COLO829 (cell line): ENCODE measurements at places on chromosomes 2 and 18.
A peak's percentile ranks its signal among the peaks of the same experiment; 100 is the strongest.

DNA sequence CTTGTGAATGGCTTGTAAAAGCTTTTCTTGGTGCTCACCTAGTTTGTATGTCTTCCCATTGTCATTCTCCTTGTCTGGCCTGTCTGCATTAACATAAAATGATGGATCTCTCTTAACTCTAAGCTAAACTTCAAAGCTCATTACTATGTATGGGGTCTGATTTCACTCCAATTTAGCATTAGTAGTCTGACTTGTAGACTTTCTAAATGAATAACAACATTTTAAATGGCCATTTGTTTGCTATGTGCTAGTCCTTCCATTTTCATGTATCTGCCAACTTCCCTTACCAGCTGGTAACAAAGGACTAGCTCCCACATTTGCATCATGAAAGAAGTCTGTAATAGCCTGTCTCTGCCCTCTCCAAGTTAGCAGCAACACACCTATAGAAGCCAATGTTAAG is 324.2 kb upstream of the RGPD4 start:
- no peak for DNase-seq

GRCh38 chr2:100470898-100471514 is 724 bp downstream of the NMS start:
- peak; percentile 45 for DNase-seq

DNA sequence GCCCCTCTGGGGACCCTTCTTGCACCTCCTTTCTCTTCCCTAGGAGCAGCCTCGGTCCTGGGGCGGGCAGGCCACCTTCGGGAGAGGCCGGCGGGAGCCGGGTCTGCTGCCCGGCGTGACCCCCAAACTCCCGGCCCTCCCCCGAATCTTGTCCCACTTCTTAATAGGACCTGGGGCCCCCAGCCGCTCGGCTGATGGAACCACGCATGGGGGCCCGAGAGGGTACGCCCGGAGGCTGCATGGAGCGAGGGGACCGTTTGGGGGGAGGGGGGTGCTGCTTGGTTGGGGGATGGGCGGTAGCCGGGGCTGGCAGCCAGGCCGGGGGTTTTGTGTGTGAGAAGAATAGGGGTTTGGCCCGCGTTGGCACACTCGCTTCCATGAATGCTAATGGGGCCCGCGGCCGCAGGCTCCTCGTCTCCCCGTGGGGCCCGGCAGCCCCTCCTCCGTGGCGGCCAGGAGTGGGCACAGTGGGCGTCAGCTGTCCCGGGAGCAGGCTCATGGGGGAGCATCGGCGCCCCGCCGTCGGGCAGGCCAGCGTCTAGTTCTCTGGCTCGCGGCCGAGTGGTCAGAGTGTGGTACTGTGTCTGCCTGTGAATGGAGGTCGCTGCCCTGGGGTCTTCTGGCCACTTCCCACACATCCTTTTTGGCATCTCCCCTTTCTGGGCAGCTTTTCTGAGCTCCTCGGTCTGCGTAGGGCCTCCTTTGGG is 1.0 kb downstream of the GAREM2 start:
- no peak for DNase-seq

- no peak for DNase-seq
Observed at GRCh38 chr2:101718993-101719571, 21.6 kb downstream of the MAP4K4 start.

- DNase-seq: no peak
Observed at GRCh38 chr2:15892151-15892880, 48.0 kb upstream of the MYCN start.

GRCh38 chr2:237208373-237209260 is 122.9 kb downstream of the COPS8 start:
- DNase-seq: no peak

DNA sequence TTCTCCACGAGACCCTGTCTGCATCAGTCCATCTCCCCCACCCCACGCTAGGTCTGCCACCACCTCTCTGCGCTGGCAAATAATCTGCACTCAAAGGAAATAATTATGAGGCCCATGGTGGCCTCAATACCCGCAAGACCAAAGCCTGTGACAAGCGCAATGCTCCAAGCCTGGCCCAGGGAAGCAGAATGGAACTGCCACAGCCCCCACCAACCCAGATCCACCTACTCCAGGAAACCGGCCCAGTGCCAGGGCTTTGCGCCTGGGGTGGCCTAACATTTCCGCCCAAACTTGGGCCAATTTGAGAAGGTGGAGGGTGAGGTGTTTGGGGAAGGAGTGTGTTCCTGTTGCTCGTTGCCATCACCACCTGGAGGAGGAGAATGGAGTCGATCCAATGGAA is 26.0 kb upstream of the ATOH8 start:
- DNase-seq: no peak

- DNase-seq: no peak
Observed at GRCh38 chr2:168766600-168766999, 35.8 kb upstream of the NOSTRIN start.

DNA sequence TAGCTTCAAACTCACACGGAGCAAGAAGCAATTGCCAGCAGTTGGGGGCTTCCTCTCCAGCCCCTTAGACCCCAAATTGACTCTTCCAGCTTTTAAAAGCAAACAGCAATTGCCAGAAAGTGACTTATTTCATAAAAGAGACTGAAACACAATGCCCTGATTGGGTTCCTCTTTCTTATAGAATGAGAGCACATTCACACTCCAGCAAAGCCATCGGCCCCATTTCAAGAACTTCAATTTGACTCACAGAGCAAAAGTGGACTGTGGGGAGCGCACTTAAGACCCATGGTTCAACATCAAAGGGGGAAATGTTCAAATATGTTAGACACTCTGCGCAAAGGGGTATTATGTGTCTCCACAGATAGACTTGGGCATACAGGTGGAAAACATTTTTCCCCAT is 484.7 kb downstream of the BCL11A start:
- no peak for DNase-seq

- no peak for DNase-seq
Observed at GRCh38 chr2:2192091-2192955, 138.8 kb downstream of the MYT1L start.

DNA sequence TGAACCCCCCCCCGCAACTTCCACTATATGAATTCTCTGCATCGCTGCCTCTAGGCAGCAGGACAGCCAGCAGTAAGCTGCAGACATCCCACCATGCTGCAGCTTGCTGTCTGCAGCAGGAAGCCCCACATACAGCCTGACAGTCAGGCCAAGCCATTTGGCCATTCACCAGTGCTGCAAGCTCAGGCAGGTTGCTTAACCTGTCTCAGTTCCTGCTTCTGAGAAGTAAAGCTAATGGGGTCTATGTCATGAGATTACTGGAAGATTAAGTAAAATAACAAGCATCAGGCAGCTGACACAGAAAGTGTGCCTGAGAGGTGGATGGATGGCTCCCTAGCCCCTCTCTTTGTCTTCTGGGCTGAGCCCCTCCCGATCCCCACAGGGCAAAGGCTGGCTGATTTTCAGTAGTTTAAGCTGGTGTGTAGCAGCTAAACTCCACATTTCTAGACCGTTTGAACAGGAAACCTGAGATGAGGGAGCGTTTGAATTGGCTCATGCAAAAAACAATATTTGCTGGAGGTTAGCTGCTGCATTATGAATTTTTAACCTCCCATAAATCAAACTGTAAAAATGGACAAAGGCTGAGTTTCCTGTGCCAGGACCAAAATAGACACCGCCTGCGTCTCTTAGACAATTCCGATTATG is 193.8 kb upstream of the ARL4C start:
- DNase-seq: no peak

DNA sequence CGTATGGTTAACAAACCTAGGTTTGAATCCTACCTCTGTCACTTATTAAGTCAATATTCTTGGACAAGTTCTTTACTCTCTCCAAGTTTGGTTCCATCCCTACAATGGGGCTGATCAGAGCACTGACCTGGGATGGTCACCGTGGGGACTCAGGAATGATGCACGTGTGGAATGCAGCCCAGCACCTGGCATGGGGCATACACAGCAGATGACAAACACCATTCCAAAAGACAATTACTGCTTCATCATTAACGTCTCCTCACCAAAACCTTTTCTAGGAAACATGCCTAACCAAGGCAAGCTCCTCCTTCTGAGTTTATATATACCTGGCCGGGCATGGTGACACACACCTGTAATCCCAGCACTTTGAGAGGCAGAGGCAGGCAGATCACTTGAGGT is 532.9 kb upstream of the ID2 start:
- DNase-seq: no peak

DNA sequence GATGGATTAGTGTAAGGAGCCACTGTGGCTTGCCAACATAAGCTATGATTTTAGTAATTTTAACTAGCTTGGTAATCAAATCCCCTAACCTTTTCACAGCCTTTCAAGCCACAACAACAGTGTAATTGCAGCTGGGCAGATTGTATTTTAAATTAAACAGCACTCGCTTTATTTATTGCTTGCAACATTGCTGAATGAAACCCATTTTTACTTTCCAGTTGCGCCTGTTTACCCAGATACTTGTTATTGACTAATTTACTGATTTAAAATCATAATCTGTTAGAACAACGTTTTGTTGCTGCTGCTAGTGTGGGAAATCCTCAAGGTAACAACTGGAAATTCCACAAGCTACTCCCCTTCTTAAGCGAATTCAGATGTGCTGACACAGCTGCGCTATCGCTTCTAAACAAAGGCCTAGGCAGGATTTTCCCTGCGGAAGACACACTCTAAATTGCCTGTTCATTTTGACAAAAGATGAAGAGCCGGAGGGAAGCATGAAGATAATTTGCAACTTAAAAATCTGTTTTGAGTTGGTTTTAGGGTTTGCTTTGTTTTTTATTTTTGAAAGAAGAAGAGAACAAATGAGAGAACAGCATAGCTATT is 283.9 kb downstream of the ALPK2 start:
- DNase-seq: no peak
